Stimulated activated CD8-positive, alpha-beta memory T cell treated with anti-CD3 and anti-CD28 coated beads, Interleukin-4, amount 100 ng/mL, for 1 hour (primary cell): ENCODE measurements at places on chromosomes 12 and 14.

DNA sequence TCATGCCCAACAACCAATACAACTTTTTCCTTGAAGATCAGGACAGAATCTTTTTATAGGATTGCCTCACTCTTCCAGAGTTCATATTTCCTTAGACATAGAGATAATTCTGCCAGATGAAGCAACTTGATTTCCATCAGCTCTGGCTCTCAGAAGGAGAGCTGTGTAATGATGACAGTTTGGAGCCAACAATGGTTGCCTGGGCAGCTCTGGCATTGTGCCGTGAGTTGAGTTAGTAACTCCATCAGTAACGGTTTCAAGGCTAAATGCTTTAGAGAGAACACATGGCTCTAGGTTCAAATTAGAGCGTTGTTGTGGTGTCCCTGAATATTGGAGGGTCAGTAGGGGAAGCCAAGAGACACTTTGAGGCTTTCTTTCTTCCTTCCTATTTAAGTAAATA lies 501.7 kb upstream of the SEL1L start:
- no peak for DNase-seq

- DNase-seq = peak; percentile 50
These were observed 9.8 kb upstream of the HSP90AA1 start for GRCh38 chr14:102096569-102097188.

GRCh38 chr12:6724409-6724797 lies 557 bp downstream of the COPS7A start:
- no peak for DNase-seq

DNA sequence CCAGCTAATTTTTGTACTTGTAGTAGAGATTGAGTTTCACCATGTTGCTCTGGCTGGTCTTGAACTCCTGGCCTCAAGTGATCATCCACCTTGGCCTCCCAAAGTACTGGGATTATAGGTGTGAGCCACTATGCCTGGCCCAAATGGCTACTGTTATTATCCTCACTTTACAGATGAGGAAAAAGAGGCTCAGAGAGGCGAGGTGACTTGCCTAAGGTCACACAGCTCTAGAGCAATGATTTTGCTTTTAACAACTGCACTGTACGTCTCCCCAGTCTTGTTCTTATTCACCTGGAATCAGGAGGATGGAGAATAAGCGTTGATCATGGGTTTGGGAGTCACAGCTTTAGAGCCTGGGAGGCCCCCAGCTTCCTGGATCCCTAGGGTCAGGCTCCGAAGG lies 69.8 kb upstream of the NCOR2 start:
- DNase-seq = no peak
